Suppressor macrophage (primary cell): ENCODE measurements at places on chromosomes 6 and 20.

GRCh38 chr6:118746145-118746824, 94.9 kb upstream of the CEP85L start:
- peak; percentile 83 for DNase-seq

DNA sequence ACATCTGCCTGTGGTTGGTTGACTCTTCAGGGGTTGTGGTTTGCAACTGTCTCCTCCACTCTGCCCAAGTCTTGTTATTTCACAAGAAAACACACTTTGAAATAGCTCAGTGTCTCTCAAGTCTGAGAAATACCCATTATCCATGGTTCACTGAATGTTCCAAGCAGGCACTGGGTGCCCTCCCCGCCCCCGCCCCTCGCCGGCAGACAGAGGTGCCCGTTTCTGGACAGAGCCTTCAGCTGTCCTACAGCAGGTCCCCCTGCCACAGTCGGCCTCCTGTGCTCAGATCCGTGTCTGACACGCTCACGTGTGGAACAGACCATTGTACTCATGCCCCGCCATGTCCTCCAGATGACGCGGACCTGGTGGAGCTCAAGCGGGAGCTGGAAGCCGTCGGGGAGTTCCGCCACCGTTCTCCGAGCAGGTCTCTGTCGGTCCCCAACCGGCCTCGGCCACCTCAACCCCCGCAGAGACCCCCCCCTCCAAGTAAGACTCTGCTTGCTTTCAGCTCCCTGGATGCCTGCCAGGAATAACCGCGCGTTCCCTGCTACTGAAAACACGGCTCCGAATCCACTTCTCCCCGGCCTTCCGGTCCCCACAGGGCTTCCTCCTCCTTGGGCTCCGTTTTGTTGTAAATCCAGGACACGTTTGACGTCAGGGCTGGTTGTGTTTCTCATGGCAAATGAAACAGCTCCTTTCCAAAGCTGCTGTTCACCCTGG, 81.4 kb downstream of the SERAC1 start:
- DNase-seq, result peak; percentile 81

DNA sequence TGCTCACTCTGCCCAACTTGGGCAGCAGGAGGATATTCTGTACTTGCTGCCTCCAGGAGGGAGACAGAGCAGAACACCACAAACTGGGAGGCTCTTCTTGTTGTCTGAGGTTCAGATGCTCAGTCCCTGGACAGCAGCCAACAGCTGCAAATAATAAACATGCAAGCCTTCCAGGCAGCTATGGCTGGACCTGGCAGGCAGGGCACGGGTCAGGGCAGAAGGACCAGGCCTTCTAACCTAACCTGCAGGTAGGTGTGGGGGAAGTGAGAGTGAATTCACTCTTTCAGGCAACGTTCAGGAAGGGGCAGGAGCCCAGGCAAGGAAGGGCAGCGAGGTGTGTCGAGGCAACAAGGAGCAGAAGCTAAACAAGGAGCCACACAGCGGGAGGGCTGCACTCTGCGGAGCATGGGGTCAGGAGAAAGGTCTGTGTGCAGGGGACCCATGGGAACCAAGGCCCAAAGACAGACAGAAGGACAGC, 31.5 kb downstream of the NINL start:
- DNase-seq, result no peak

DNA sequence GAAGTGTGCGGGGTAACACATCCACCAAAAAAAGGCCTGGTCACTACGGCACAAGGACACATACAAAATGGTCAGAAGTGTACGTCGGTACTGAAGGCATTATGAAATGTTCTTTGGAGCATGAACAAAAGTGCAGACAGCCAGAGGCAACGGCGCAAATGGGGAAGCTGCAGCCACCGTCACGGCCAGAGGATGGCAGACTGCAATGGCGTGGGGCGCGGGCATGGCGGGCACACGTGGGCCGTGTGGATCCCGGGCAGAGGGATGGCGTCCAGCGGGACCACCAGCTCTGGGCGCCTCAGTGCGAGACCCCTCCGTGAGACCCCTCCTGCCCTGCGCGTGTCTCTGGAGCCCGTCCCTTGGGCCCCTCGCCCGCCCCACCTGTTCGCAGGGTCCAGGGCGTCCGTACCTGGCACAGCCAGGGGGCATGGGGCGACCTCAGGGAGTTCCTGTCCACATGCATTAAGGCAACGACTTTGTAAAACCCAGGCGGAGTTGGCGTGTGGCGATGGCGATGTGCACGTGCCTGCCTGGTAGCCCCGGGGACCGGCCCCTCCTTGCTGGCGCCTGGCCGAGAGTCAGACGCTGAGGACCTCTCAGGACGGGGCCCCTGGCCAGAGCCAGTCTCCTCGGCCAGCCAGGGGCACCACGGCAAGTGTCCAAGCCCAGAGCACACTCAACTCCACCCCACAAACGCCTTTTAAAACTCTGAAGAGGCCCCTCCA, 39.5 kb upstream of the CHRNA4 start:
- DNase-seq, result no peak

- DNase-seq, result no peak
Measured at GRCh38 chr6:4885341-4885933, 109.2 kb downstream of the CDYL start.

GRCh38 chr6:150266963-150267685, 101.7 kb upstream of the IYD start:
- no peak for DNase-seq

DNA sequence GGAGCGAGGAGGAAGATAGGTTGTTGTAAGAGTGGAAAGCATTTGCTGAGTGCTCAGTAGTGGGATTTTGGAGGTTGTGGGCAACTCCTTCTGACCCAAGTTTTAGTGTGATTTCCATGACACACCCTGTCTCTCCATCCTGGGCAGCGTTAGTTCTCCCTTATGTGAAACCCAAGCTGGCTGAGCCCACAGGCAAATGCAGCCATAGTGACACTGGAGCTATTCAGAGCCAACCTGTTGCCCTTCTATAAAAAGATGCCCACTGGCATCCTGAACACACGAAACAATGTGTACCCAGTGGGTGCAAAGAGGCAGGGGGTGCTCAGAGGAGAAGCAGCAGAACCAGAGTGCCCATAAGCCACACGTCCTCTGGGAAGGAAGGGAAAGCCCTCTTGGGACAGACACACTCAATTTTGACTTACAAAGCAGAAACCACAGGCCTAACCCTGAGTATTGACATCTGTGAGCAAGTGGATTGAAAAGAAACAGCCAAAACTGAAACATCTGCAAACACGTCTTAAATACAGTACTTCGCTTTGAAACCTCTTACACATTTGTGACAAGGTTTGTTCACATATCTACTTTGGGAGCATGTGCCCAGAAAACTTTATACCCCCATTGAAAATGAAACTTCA, 54.6 kb downstream of the BPIFB1 start:
- DNase-seq, result no peak

DNA sequence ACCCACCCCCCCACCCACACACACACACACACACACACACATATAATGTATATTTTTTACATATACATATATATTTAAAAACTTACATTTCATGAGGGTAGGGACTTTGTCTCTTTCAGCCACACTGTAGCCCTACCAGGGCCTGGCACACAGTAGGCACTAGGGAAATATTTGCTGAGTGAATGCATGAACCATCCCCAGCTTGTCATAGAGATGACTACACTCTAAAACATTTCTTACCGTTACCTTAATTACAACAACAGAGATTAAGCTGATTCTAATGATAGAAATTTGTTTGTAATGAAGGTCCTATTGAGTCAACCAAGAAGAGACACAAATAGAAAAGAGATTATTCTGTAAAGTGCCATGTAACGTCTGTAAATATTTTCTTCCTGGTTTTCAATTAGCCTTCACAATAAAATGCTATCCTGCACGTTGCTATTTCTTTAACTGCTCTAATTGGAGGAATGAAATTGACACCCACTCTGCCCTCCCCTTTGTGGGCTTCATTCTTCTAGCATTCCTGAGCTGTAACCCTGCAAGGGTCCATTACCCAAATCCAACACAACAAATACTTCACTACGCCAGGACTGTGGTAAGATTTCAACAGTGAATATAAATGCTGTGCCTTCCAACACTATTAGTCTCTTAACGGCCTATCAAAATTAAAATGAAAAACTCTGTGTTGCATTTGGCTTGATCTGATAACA, 30.8 kb downstream of the SIM1 start:
- no peak for DNase-seq

GRCh38 chr6:133286765-133287164, 45.6 kb downstream of the EYA4 start:
- DNase-seq, result no peak

DNA sequence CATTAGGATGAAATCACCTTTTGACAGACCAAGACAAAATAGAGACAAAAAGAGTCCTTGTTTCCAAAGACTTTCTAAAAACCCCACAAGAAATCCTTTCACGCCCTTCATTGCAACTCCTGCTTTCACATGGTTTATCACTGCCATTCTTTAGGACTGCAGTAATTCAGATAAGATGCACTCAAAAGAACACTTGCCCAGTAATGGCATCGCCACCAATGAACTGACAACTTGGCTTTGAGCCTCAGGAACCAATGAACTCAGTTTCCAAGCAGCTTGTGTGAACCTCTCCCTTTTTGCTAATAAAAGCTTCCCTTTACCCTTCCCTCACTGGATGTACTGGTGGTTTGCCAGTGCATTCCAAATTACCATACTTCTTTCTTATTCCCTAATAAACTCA, 21.8 kb downstream of the OSTM1 start:
- DNase-seq, result no peak

- DNase-seq, result peak; percentile 68
Measured at GRCh38 chr6:26064619-26065257, 22.5 kb upstream of the HFE start.

DNA sequence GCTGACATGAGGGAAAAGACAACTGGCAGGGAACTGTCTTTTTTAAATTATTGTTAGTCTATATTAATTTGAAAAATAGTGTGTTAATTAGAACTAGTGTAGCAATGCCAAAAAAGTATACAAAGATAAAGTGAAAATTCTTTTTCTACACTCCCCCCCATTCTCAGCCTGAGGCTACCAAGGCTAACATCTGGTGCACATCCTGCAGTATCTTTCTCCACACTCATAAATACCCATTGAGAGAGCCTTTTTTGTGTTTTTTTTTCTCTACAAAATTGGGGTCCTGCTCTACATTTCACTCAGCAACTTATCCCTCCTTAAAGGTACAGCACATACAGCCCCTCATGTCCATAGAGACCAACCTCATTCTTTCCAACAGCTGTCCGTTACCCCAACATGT, 20.7 kb downstream of the PREX1 start:
- DNase-seq, result no peak

DNA sequence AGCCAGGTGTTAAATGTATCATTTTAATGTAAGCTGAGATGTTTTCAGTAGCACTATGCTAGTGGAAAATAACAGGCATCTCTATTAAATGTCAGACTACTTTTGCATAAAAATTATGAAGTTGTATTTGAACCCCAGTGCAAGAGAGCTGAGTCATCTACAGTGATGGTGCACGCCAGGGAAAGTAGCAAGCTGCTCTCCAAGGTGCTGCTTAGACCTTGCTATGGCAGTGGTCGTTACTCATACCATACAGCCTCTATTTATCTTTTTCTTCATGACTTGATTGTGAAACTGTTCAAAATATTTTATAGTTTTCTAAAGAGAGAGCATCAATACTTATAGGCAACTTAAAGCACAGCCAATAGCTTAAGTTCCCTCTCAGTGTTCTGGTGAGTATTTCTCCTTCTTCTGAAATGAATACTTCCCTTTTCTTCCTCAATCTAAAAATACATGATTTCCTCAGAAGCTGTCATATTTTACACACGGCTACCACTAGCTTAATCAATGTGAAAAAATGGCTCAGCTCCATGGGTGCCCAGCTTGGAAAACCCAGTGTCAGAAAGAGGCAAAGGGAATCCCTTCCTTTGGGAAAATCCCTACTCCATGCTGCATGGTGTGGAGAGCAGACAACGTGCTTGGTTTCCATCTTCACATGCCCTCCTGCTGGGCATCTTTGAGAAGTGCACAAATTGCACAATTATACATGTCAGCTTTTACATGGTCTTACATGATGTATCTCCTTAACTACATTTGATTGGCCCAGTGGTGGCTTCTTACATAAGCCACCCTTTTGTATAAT, 105.6 kb downstream of the ELOVL4 start:
- peak; percentile 1 for DNase-seq

DNA sequence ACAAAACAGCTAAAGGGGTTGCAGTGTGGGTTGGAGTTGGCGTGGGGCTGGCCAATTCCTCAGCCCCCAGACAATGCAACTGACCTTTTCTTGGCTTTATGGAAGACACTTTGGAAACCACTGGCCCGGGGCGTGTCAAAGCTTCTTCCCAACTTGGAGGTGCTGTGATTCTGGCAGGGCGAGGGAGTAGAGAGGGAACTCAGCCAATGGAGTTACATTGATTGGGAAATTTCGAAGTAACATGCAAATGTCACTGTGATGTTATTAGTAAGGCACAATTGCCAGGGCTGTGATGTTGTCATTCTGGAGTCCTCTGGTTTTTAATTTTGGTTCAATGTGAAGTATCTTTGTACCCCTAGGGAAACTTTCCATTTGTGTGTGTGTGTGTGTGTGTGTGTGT, 41.5 kb upstream of the EPB41L1 start:
- DNase-seq, result peak; percentile 66

DNA sequence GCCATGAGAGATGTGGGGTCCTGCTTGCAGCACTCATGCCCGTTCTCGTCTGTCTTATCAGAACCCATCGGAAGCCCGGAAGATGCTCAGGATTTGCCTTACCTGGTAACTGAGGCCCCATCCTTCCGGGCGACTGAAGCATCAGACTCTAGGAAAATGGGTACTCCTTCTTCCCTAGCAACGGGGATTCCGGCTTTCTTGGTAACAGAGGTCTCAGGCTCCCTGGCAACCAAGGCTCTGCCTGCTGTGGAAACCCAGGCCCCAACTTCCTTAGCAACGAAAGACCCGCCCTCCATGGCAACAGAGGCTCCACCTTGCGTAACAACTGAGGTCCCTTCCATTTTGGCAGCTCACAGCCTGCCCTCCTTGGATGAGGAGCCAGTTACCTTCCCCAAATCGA, 8.3 kb downstream of the PI16 start:
- peak; percentile 95 for DNase-seq

- peak; percentile 96 for DNase-seq
Measured at GRCh38 chr6:166598441-166599138, 12.1 kb upstream of the RAMACL start.

DNA sequence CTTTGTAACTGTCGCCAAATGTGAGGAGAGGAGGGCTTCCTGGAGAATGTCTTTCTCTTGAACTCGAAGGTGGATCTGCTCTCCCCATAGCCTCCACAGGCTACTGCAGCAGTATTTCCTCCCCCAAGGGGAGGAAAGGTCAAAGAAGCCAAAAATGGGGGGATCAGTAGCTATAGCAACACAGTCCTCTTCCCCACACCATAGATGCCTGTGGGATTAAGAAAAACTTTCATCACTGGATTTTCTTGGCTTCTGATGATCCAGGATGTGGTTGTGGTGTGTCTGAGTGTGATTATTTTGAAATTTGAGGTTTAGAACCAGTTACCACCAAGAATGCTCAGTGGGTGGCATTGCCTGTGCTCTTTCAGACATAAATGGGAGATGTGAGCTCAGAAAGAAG, 140.1 kb upstream of the SPACA1 start:
- DNase-seq, result no peak

DNA sequence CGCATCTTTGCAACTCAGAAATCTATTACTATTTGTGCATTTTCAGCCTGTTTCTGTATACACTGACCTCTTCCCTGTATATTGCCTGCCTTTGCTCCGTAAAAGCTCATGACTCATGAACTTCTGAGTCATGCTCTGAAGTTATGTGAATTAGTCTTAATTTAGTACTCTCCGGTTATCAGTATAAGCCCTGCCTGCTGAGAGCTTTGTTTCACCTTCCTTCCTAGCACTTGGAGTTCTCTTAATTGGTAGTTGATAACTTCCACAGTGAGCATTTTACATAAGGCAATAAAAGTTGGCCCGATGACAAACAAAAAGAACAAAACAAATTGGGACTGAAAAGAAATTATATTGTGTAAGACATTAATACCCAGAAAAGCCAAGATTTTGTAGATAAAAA, 231.4 kb downstream of the GJA1 start:
- peak; percentile 63 for DNase-seq
